Kasumi-1 (cell line): ENCODE measurements at places on chromosomes 16 and 17.
A peak's percentile ranks its signal among the peaks of the same experiment; 100 is the strongest.

DNA sequence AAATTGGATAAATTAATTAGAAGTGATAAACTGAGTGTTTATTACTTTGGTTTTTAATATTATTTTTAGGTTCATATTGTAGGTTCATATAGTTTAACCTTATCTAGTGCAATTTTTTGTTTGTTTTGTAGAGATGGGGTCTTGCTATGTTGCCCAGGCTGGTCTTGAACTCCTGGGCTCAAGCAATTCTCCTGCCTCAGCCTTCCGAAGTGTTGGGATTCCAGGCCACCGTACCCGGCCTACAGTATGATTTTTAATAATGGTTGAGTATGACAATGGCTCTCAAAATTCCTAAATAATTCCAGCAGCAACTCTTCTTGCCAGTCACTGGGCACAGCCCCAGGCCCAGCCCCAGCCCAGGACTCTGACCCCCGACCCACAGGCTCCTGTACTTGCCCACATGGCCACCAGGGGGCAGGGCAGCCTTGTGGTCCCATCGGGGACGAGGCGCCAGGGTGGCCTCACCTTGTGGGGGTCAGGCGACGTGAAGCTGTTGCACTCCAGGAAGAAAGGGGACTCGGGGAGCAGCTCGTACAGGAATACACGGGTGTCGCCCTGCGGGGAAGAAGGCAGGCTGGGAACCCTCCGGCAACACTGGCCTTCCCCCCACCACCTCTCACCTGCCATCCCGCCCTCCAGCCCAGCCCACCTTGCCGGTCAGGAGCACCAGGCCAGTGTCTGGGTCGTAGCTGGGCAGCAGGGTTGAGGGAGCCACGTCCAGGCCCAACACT, 7.9 kb upstream of the PAM16 start:
- DNase-seq = no peak

- no peak for DNase-seq
These were observed 126.3 kb downstream of the ZFHX3 start for GRCh38 chr16:72921620-72922019.

GRCh38 chr17:75393523-75394331, 11.8 kb downstream of the GRB2 start:
- peak; percentile 100 for DNase-seq

- DNase-seq = no peak
These were observed 2.9 kb upstream of the COASY start for GRCh38 chr17:42559075-42559474.

GRCh38 chr17:35046740-35047283, 16.7 kb downstream of the RFFL start:
- DNase-seq = peak; percentile 9

- DNase-seq = no peak
These were observed 27.3 kb downstream of the HIC1 start for GRCh38 chr17:2082003-2082781.

- DNase-seq = no peak
These were observed 9.5 kb upstream of the MRC2 start for GRCh38 chr17:62617894-62618472.

- no peak for DNase-seq
These were observed 267.2 kb upstream of the CDH5 start for GRCh38 chr16:66099306-66099705.

- DNase-seq = no peak
These were observed 5.6 kb downstream of the FAM171A2 start for GRCh38 chr17:44358066-44358465.

GRCh38 chr16:12538667-12539091, 265.0 kb downstream of the CPPED1 start:
- no peak for DNase-seq

GRCh38 chr17:70479779-70480178, 310.4 kb downstream of the KCNJ2 start:
- no peak for DNase-seq

- DNase-seq = no peak
These were observed 30.3 kb upstream of the MYO15B start for GRCh38 chr17:75557075-75557851.

DNA sequence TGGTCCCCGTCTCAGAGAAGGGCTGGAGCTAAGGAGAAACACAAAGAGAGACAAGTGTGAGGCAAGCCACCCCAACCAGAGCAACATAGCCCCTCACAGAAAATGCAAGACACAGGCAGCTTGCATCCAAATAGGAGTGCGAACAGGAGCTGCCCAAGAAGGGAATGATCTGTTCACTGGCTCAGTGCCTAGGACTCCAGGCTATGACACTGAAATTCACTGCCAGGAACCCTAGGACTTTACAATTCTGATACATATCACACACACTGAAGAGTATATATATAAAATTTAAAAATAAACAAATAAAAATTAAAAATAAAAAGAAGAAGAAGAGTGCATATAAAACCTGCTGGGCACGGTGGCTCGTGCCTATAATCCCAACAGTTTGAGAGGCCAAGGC, 5.2 kb downstream of the ZNF23 start:
- DNase-seq = no peak

DNA sequence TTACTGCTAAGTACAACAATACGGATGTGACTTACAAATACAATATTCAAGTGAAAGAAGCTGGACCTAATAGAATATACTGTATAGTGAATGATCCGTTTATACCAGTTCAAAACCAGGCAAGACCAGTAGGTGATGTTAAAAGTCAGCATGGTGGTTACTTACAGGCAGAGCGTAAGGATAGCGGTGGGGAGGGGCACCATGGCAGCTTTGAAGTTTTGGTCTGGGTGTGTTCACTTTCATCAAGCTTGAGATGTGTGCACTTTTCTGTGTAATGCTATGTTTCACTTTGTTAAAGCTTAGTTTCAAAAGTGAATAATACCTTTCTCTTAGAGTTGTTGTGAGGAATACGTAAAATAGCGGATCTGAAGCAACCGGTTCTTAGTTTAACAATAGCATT, 16.5 kb upstream of the SLC35G3 start:
- no peak for DNase-seq

- DNase-seq = peak; percentile 63
These were observed 1.7 kb upstream of the ANKRD13B start for GRCh38 chr17:29591146-29591736.

- no peak for DNase-seq
These were observed 13.3 kb upstream of the MYH8 start for GRCh38 chr17:10435096-10435495.

- no peak for DNase-seq
These were observed 47.9 kb downstream of the SETD6 start for GRCh38 chr16:58563235-58563634.

- DNase-seq = no peak
These were observed 25.6 kb downstream of the GOSR2 start for GRCh38 chr17:46948544-46948943.

GRCh38 chr17:29295420-29295819, 1.5 kb upstream of the NUFIP2 start:
- no peak for DNase-seq

DNA sequence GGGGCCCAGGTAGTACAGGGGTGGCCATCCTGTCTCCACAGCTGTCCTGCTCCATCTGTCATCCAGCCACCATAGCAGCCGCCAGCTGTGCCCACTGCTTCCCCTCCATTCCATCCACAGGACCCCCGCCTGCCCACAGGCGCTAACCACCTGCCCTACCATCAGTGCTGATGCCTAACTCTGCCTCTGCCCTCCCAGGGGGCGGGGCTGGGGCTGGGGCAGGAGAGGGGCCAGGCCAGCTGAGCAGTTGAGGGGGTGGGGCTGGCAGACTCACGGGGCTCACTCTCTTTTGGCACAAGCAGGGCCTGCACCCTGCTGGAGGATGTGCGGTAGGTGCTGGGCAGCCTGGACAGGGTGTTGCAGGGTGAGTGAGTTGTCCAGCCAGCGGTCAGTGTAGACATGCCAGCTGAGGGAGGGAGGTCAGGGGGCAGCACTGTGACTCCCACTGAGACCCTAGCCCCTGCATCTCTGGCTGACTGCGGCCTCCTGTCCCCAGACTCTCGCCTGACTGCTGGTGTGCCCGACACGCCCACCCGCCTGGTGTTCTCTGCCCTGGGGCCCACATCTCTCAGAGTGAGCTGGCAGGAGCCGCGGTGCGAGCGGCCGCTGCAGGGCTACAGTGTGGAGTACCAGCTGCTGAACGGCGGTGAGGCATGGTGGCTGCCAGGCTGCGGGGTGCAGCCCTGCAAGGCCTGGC, 9.6 kb downstream of the GALK1 start:
- no peak for DNase-seq
